ENCODE measurements at places on chromosomes 7 and 10.

DNA sequence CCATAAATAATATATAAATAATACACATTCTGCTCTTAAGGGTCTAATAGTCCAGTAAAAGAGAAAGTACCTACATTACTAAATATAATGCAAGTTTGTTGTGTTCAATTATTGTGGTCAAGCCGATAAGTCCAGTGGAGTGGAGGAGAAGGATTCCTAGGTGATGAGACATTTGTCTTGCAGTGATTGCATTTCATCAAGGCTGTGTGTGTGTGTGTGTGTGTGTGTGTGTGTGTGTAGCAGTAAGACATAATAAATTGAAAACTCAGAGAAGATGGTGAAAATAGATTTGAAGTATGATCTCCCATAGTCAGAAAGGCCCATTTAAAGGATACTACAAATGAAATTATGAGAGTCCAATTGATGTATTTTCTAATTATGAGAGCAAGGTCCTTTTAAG lies 192.5 kb upstream of the SEMA3C start:
- no peak for DNase-seq

- no peak for DNase-seq
These were observed 194.4 kb downstream of the POU6F2 start for GRCh38 chr7:39172137-39172536.

DNA sequence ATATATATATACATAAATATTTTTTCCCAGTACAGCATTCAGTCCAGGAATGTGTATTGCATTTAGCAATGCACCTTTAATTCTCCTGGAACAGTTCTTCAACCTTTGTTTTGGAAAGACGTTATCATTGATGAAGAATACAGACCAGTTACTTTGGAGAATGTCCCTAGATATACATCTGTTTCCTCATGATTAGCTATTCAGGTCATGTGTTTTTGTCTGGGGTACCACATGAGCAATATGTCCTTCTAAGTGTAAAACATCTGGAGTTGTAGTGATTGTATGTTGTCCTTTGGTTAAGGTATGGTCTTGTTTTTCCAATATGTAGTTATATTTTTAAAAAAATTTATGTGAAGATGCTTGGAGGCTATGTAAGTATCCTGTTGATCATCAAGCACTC lies 10.2 kb downstream of the BZW2 start:
- no peak for DNase-seq

GRCh38 chr10:119337223-119337622 lies 129.9 kb downstream of the GRK5 start:
- no peak for DNase-seq

- DNase-seq: no peak
These were observed at the start of gene MXI1 for GRCh38 chr10:110207011-110207804. MXI1 (plus strand) TSS chr10:110207605; CDS start chr10:110207809, 204 bp downstream.

- DNase-seq: no peak
These were observed 107.7 kb upstream of the KLF6 start for GRCh38 chr10:3892440-3893425.

DNA sequence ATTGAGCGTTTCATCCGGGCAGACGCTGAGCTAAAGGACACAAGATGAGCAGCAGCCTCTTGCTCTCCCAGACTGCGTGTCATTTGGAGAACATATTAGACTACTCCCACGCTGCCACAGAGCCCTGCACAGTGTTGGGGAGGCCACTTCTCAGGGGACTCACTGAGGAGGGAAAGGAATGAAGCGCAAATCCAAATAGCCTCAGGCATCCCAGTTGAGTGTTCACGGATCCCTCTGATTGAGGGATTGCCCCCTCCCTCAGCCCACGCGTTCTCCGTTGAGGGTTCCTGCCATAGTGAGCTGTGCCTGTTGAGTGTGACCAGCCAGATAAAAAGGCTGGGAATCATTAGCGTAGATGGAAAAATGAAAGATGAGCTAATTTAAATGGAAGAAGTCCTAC lies 563.4 kb downstream of the ACTR3B start:
- DNase-seq: no peak

DNA sequence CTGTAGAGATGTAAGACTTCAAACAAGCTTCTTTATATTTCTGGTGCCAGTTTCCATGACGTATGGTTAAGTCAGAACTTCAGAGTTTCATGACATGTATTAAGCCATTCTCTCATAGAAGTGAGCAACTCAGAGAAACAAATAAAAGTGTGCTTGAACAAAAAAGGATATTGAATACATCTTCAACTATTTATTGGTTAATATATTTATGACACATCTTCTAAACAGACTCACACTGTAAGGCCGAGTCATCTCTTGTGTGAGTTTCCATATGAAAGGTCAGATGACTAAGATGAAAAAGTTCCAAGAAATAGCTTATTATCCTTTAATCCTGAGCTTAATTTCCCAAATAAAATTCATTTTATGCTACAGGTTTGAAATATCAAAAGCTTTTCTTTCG lies 105.5 kb upstream of the CSTF2T start:
- DNase-seq: no peak

DNA sequence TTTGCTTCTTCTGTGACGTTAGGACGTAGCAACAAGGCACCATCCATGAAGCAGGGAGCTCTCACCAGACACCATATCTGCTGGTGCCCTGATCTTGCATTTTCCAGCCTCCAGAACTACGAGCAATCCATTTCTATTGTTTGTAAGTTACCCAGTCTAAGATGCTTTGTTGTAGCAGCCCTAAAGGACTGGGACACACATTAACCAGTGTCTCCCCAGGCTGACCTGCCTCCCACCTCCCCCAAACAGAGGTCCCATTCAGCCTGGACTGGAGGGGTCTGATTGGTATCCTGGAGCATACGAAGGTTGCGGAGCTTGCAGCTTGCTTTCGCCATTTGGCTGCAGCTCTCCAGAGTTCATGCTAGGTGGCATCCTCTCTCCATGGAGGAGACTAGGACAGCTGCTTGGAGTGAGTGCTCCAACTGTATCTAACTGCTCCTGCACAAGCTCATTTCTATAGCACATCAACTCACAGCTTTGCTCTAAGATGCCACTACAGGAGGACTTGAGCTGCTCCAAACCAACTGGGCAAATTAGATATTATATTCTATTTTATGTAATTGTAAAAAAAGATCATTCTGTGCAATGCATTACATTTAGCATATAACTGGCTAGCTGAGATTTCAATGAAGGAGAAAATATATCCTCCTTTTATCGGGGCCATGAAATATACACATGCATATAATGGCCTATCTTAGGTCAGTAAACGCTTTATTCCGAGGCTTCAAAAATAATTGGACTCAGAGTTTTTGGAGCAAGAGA lies 8.0 kb upstream of the GRK5 start:
- DNase-seq: no peak

- no peak for DNase-seq
These were observed 2.7 kb downstream of the ITGB1 start for GRCh38 chr10:32955299-32955772.

DNA sequence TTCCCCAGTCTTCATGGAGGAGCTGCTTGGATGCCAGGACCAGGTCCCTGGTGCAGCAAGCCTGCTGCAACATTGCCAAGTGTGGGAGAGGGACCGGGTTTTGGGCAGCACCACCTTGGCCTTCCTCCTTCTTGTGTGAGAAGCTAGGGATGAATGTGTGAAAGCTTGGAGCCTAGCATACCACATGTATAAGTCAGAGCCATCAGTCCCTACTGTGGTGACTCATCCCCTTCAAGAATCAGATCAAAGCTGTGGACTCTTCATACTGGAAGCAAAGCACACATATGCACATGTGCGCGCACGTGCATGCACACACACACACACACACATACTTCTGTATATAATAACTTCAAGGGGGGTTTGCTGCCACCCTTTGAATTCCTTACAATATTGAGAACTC lies 527.8 kb downstream of the LRMDA start:
- no peak for DNase-seq

GRCh38 chr10:36358736-36359135 lies 716.6 kb upstream of the FZD8 start:
- DNase-seq: no peak

DNA sequence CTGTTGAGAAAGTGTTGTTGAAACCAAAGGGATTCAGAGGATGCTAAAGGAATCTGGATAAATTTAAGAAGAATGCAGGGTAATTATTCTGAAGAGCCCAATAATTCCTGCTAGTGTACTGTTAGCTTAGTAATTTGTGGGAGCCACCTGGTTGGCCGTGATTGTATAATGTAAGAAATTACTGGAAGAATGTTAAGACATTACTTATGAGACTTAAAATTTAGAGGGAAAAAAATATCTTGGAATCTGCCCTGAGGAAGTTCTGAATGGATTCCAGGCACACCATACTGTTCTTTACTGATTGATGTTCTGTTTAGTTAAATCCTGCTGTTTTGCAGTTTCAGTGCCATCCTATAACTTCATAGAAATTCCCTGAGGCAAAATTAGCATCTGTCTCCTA lies 155.0 kb upstream of the RHOBTB1 start:
- no peak for DNase-seq

DNA sequence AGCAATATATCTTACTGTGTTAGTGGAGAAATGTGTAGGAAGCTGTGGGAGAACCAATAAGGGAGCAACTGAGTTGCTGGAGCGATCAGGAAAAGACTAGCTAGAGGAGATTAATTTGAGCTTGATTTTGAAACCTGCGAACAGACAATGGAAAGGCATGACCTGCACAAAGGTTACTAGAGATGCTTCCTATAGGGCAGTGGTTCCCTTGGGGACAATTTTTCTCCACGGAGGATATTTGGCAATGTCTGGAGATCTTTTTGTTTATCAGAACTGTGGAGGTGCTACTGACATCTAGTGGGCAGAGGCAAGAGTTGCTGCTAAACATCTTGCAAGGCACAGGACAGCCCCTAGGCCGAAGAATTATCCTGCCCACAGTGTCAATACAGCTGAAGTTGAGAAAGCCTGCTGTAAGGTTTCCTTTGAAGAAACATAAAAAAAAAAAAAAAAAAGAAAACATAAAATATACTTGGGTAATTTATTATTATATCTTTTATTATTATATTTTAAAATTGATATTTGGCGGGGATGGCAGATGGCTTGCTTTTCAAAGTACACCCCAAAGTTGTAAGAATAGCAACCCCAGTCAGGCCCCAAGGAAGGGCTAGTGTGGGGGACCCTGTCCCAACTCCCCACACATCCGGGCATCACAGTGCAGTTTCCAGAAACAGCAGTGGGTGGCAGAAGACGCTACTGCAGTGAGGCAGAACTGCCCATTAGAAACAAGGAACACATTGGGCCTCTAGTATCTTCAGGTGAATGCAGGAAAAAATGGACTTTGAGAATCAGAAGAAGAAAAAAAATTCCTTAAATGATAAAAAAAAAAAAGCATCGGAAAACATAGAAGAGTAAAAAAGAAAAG lies 481.6 kb downstream of the SH2D4B start:
- DNase-seq: no peak
